ENCODE measurements at places on chromosomes 2 and 18. TPM values are rescaled to one million over a fixed set of nuclear protein-coding genes. Genes with fewer than 3 reads are reported as not detected.

Gene EFHD1
- 23.3 TPM for total RNA-seq

Gene LIPG
- total RNA-seq: 12.4 TPM

Gene CDH7
- total RNA-seq: 0.04 TPM

Gene POTEJ
- total RNA-seq: not detected

Gene NPAS2
- 46.5 TPM for total RNA-seq

Gene GALNT1
- 52.1 TPM for total RNA-seq

Gene CNTNAP5
- total RNA-seq: not detected

Gene ZNG1B
- 38.0 TPM for total RNA-seq

Gene VIT
- total RNA-seq: 31.4 TPM

Gene GPR35
- 2.3 TPM for total RNA-seq

Gene PDE1A
- 17.2 TPM for total RNA-seq

Gene HOXD9
- total RNA-seq: 0.54 TPM

Gene PCARE
- total RNA-seq: not detected

Gene PLGLB1
- 1.0 TPM for total RNA-seq

Gene DQX1
- total RNA-seq: not detected

Gene PAX8
- total RNA-seq: 0.62 TPM

Gene TMEM182
- 1.2 TPM for total RNA-seq

Gene MEP1B
- not detected for total RNA-seq

Gene ANKRD62
- not detected for total RNA-seq

Gene RPIA
- total RNA-seq: 7.7 TPM

Gene EFEMP1
- 89.9 TPM for total RNA-seq

Gene GDF7
- 12.5 TPM for total RNA-seq

Gene REG3A
- not detected for total RNA-seq

Gene TEX44
- not detected for total RNA-seq

Gene ZNF385B
- 4.9 TPM for total RNA-seq

Gene SPC25
- not detected for total RNA-seq

Gene PSTPIP2
- 7.9 TPM for total RNA-seq

Gene RTP5
- total RNA-seq: not detected

Gene UBE2E3
- total RNA-seq: 40.0 TPM

Gene PGAP1
- 9.0 TPM for total RNA-seq

Gene HOXD1
- 0.54 TPM for total RNA-seq

Gene MIB1
- total RNA-seq: 48.3 TPM
